Caco-2 (cell line): ENCODE measurements at places on chromosomes 6 and 20. TPM values are rescaled to one million over a fixed set of nuclear protein-coding genes. Genes with fewer than 3 reads are reported as not detected.

GRCh38 chr6:153957394-153957793 lies 81.6 kb upstream of the OPRM1 start:
- H3K4me1 ChIP-seq, result no peaks in the 10 kb centered on the region
- no peak overlapping the region for H3K27ac ChIP-seq
- no peaks in the 10 kb centered on the region for H3K27me3 ChIP-seq
- no peak for DNase-seq
- no peaks in the 10 kb centered on the region for H3K36me3 ChIP-seq

DNA sequence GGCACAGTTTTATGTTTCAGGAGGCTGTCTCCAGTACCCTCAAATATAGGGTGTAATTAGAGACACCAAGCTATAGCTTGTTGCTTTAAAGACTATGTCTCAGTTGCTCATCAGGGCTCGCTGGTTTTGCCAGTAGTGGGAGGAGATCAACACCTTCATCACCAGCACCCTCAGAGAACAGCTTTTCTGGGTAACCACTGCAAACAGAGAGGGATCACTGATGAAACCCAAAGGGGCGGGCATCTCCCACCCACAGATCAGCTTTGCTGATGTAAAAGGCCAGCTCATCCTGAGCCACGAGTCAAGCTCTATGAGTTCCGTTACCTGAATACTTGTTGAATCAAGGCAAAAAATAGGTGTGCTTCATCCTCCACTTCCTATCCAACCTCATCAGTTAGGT lies 187.7 kb downstream of the AIG1 start:
- peaks cover 10% of the 10 kb centered on the region for H3K4me1 ChIP-seq
- H3K27me3 ChIP-seq, result no peaks in the 10 kb centered on the region
- H3K4me3 ChIP-seq, result no peak overlapping the region
- no peak overlapping the region for H3K27ac ChIP-seq

DNA sequence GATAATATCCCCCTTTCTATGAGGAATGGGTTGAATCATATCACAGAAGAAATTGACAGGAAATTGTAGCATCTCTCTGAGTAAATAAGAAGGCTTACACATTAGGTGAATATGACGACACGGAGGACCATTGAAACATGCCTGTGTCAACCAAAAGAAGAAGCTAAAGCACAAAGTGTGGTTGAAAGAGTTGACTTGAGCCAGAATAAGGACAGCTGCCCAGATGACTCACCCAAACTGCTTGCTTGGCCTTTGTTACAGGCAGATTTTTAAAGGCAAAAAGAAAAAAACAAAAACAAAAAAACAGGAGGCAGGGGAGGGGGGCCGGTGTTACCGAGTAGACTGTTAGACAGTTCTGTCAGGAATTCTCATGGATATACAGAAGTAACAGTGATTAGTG lies 129.8 kb upstream of the EDN1 start:
- H3K4me3 ChIP-seq, result no peak overlapping the region
- H3K27me3 ChIP-seq, result no peaks in the 10 kb centered on the region
- no peak overlapping the region for H3K27ac ChIP-seq
- no peaks in the 10 kb centered on the region for H3K4me1 ChIP-seq

DNA sequence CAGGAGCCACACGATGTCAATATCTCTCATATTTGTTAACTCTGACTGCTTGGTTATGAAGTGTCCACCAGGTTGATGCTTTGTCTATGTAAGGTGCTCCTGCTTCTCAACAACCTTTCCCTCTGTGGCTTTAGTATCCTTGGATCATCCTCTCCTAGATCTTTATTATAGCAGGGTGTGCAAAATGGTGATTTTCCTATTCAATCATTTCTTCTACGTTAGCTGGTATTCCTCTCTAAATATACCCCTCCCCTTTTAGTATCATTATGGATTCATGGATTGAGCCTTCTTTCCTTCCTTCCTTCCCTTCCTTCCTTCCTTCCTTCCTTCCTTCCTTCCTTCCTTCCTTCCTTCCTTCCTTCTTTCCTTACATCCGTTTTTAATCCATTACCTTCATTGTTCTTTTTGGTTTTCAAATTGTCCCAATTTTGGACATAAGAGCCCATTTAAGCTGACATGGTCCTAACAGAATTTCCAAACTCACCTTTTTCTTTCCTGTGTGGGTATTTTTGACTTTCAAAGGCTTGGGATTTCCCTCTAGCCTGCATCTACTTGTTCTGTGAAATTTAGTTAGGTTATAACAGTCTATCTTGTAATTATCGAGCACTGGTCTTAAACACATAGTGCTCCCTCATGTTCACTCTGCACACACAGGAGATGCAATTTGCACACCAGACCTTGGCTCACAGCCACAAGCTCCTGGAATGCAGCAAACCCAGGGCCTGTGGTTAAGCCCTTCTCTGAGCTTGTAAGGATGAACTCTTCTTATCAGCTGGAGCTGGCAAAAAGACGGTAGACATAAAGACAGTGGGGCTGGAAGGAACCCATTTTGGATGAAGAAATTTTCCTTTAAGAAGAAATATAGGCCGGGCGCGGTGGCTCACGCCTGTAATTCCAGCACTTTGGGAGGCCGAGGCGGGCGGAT lies 109.9 kb downstream of the SLC24A3 start:
- 0 out of 2 replicates have a peak, but pooled peaks cover 5% of the 10 kb centered on the region for H3K4me1 ChIP-seq
- H3K27me3 ChIP-seq, result no peaks in the 10 kb centered on the region
- no peak overlapping the region for H3K4me3 ChIP-seq
- no peak overlapping the region for H3K27ac ChIP-seq

- DNase-seq, result no peak
- H3K27me3 ChIP-seq, result no peaks in the 10 kb centered on the region
- H3K4me3 ChIP-seq, result no peak overlapping the region
- no peaks in the 10 kb centered on the region for H3K36me3 ChIP-seq
- no peaks in the 10 kb centered on the region for H3K4me1 ChIP-seq
Measured at GRCh38 chr6:36326356-36326995, 10.2 kb downstream of the BNIP5 start.

- DNase-seq, result no peak
- peaks cover 15% of the 10 kb centered on the region for H3K4me1 ChIP-seq
- no peaks in the 10 kb centered on the region for H3K27me3 ChIP-seq
- no peaks in the 10 kb centered on the region for H3K36me3 ChIP-seq
- H3K4me3 ChIP-seq, result no peak overlapping the region
Measured at GRCh38 chr6:82182756-82183155, 64.8 kb downstream of the IBTK start.

GRCh38 chr6:43386492-43386891 lies 17.0 kb upstream of the ZNF318 start:
- H3K27me3 ChIP-seq, result no peaks in the 10 kb centered on the region
- H3K27ac ChIP-seq, result no peak overlapping the region
- no peak for DNase-seq

GRCh38 chr6:131295081-131295480 lies 159.8 kb downstream of the AKAP7 start:
- no peaks in the 10 kb centered on the region for H3K27me3 ChIP-seq
- no peak for DNase-seq
- no peak overlapping the region for H3K4me3 ChIP-seq
- H3K4me1 ChIP-seq, result peaks cover 24% of the 10 kb centered on the region
- no peaks in the 10 kb centered on the region for H3K36me3 ChIP-seq
- H3K27ac ChIP-seq, result no peak overlapping the region

DNA sequence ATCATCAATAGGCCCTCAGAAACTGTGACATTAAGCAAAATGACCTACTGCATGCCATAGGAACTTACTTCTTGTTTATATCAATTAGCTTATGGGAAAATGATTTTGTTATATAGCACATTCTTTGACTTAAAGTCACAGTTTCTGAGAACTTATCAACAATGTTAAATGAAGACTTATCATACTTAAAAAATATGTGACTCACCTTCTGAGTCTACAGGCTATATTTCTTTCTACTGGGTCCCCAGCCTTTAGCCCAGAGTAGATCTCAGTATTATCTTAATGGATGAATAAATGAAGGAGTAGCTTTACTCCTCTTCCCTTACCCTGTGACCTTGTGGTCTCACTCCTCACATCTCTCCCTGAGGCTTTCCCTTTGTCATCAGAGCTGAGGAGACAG lies 180.2 kb downstream of the MAFB start:
- H3K27me3 ChIP-seq, result peaks cover 2% of the 10 kb centered on the region; the same call in 1 of the 2 replicates
- no peak overlapping the region for H3K27ac ChIP-seq
- H3K4me3 ChIP-seq, result no peak overlapping the region
- H3K36me3 ChIP-seq, result no peaks in the 10 kb centered on the region
- no peaks in the 10 kb centered on the region for H3K4me1 ChIP-seq

- H3K36me3 ChIP-seq, result no peaks in the 10 kb centered on the region
- H3K27me3 ChIP-seq, result peaks cover 3% of the 10 kb centered on the region; the same call in 1 of the 2 replicates
- H3K4me1 ChIP-seq, result no peaks in the 10 kb centered on the region
- peak; percentile 37 for DNase-seq
Measured at GRCh38 chr20:44073011-44073674, 113.8 kb downstream of the JPH2 start.

DNA sequence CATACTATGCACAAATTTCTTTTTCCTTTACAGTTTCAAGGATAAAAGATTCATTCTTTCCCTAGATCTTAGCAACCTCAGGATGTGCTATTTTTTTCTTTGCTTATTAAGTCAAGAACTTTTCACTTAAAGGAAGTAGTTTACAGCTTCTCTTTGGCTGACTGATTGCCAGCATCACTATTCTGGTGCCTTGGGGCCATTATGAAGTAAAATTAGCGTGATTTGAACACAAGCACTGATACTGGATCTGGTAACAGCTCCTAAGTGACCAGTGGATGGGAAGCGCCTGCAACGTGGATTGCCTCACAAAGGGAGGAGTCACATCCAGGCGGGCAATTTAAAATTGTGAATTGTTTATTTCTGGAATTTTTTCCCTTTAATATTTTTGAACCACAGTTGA lies 147.1 kb downstream of the ARID1B start:
- no peaks in the 10 kb centered on the region for H3K27me3 ChIP-seq
- no peak for DNase-seq
- H3K4me3 ChIP-seq, result no peak overlapping the region
- H3K36me3 ChIP-seq, result no peaks in the 10 kb centered on the region
- H3K27ac ChIP-seq, result no peak overlapping the region
- H3K4me1 ChIP-seq, result peaks cover 23% of the 10 kb centered on the region

- no peaks in the 10 kb centered on the region for H3K4me1 ChIP-seq
- H3K27me3 ChIP-seq, result no peaks in the 10 kb centered on the region
- H3K4me3 ChIP-seq, result no peak overlapping the region
- no peaks in the 10 kb centered on the region for H3K36me3 ChIP-seq
- H3K27ac ChIP-seq, result no peak overlapping the region
- DNase-seq, result no peak
Measured at GRCh38 chr20:58542411-58543095, 27.4 kb upstream of the APCDD1L start.

DNA sequence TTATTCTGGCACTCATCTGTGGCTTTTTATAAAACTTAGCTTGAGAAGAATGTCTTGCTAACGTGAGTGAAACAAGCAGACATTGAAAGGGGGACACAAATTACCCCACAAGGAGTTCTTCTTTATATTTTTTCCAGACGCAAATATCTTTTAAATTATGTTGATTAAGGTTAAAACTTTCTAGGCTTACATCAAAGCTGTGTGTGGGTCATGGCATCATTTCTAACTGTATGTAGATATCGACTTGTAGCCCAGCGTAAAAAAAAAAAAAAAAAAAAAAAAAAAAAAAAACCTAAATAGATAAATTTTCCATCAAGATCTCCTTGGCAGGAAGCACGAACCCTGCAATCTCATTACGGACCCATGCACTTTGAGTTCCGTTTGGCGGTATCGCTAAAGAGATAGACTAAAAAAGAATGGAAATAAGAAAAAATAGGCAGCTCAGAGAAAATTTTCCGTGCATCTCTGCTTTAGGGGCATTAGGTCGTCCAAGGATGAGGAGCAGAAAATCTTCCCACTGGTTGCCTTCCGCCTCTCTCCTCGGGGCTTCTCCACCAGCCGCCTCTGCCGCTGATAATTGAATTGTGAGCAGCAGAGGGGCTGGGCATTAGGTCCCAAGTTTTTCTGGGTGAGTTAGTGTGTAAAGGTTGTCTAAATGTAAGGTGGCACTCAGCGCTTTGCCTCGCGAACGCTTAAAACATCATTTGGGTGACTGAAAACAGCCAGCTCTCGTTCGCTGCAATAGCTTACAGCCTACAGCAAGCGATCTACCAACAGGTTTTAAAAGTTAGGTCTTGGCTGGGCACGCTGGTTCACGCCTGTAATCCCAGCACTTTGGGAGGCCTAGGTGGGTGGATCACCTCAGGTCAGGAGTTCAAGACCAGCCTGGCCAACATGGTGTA lies 194.0 kb downstream of the TRIM27 start:
- H3K27me3 ChIP-seq, result no peaks in the 10 kb centered on the region
- no peak for DNase-seq
- 0 out of 2 replicates have a peak, but pooled peaks cover 3% of the 10 kb centered on the region for H3K4me1 ChIP-seq
- peak overlapping the region; percentile 95 for H3K27ac ChIP-seq
- peak overlapping the region; percentile 51 for H3K4me3 ChIP-seq
- no peaks in the 10 kb centered on the region for H3K36me3 ChIP-seq

DNA sequence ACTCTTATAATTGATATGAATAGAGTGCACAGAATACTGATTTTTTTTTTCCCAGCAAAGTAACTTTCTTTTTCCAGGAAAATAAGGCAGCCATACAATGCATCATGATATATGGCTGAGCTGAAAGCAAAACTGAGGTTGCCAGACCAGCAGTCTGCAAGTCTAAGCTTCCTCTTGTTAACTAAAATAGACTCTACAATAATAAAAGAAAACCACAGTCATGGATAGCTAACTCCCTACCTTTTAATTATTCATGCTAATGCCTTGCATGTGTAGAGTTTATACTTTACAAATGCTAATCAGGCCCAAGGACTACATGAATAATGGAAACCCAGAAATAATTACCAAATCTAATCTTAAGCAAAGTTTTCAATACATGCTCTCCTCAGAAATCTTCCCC lies 47.4 kb downstream of the MAP7 start:
- no peak overlapping the region for H3K27ac ChIP-seq
- no peak for DNase-seq
- no peaks in the 10 kb centered on the region for H3K36me3 ChIP-seq
- H3K27me3 ChIP-seq, result no peaks in the 10 kb centered on the region

- H3K27me3 ChIP-seq, result no peaks in the 10 kb centered on the region
- H3K4me3 ChIP-seq, result no peak overlapping the region
- DNase-seq, result peak; percentile 50
- no peak overlapping the region for H3K27ac ChIP-seq
- H3K36me3 ChIP-seq, result no peaks in the 10 kb centered on the region
Measured at GRCh38 chr6:102853249-102853955, 1459.9 kb downstream of the GRIK2 start.

DNA sequence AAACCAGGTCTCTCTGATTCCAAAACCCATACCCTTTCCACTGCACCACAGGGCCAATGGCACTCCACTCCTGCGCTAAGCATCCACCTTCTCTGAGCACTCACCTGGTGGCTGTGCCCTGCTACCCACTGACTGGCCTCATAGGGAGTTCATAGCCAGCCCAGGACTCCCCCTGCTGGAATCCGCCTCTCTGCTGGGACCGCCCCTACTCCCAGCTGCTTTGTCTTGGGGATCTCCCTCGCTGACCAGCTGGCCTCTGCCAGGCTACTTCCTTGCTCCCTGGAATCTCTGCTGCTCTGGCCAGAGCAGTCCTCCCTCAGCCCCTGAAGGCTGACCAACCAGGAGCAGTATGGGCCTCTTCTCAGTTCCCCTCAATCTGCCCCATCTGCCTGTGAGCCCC lies 129.7 kb downstream of the FAXC start:
- H3K27ac ChIP-seq, result no peak overlapping the region
- H3K27me3 ChIP-seq, result no peaks in the 10 kb centered on the region
- no peaks in the 10 kb centered on the region for H3K4me1 ChIP-seq
- H3K36me3 ChIP-seq, result no peaks in the 10 kb centered on the region
- DNase-seq, result peak; percentile 51

Gene THBS2
- total RNA-seq, result 0.07 TPM in 1 of 2 replicates, not detected in the other

Gene KCNK5
- total RNA-seq, result 19.8 and 20.9 TPM in 2 replicates

Gene BIRC7
- total RNA-seq, result 0.42 and 0.54 TPM in 2 replicates

Gene PBOV1
- not detected in 2 replicates for total RNA-seq

Gene CEP85L
- total RNA-seq, result 0.29 and 0.46 TPM in 2 replicates

Gene FAM209A
- total RNA-seq, result 0.57 and 1.2 TPM in 2 replicates

Gene TINAG
- not detected in 2 replicates for total RNA-seq

Gene CCDC28A
- total RNA-seq, result 8.9 and 10.8 TPM in 2 replicates

Gene OR2H2
- not detected in 2 replicates for total RNA-seq
